ENCODE measurements at places on chromosomes 7 and 10.

DNA sequence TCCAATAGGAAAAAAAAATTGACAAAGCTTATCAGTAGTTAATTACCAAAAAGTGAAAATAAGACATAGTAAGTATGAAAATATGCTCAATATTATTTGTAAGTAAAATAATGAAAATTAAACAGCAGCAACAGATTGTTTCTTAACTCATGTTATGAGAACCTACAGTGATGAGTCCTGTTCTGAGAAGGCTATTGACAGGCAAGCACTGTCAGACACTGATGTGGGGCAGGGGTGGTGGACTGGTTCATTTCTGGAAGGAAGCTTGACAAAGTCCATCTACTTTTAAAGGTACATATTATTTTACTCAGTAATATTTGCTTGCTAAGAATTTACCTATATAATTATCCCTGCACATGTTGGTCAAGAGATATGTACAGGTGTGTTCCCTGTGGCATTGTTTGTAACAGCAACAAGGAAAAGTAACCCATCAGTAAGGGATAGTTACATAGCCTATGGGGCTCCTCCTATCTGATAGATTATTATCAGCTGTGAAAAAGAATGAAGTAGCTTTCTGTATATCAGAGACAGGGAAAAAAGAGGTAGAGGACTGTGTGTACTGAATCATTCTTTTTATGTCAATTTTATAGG lies 161.6 kb downstream of the RTKN2 start:
- DNase-seq: no peak

GRCh38 chr10:46311501-46311951 lies 24.7 kb downstream of the ANTXRL start:
- no peak for DNase-seq

DNA sequence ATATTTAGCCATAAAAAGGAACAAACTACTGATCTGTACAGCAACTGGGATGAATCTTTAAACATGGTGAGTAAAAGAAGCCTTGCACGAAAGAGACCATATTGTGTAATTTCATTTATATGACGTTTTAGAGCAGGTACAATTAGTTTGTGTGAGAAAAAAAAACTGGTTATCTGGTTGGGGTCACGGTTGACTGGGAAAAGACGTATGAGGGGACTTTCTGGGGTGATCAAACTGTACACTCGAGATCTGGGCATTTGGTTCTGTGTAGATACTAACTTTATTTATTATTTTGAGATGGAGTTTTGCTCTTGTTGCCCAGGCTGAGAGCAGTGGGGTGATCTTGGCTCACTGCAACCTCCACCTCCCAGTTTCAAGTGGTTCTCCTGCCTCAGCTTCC lies 4.2 kb downstream of the PRKRIP1 start:
- DNase-seq: no peak

DNA sequence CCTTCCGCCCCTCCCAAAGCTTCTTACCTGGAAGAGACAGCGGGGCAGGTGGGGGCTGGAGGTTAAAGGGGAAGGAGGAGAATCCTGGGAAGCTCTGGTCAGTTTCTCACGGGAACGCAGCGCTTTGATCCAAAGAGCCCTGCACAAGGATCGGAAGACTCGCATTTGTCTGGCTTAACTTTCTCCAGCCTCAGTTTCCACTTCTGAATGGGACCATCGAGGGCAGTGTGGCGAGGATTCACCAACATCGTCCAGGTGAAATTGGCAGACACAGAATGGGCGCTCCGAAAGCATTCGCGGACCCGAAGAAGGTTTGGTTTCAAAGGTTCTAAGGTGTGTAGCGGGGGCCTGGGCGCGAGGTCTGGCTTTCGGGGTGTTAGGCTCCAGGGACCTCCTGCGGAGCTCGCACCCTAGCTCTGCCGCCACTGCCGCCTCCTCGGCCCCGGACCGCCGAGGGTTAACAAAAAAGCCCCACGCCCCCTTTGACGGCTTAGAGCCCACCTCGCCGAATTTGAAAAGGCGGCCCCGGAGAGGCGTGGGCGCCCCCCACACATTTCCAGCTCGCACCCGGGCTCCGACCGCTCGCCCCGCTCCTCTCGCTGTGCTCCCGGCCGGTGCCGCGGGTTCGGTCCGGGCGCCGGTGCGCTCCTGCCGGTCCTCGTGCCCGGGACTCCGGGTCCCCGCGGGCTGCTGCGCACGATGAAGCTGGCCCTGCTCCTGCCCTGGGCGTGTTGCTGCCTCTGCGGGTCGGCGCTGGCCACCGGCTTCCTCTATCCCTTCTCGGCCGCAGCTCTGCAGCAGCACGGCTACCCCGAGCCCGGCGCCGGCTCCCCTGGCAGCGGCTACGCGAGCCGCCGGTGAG lies at the start of gene COL26A1:
Gene COL26A1, plus strand, starts transcription at position 542 of the 862 bp plus-strand sequence. Its CDS starts 158 bp downstream, at position 700.
- DNase-seq: no peak

GRCh38 chr7:43895847-43896415 lies 10.5 kb downstream of the URGCP start:
- no peak for DNase-seq

DNA sequence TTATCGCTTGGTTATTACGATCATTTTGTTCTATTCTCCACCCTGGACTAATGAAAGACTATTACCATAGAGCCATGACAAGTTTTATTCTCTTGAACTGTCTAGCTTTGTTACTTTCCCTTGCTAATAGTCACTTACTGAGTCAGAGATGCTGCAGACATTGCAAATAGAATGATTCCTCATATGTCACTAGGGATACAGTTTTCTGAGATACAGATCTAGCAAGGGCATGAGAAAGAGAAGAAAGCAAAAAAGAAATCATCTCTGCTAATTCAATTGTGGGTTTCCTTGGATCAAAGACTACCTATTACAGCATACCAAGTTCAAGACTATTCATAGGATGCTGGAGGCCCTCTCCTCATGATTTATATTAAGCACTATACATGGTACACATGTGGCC lies 204.3 kb downstream of the MBL2 start:
- no peak for DNase-seq

DNA sequence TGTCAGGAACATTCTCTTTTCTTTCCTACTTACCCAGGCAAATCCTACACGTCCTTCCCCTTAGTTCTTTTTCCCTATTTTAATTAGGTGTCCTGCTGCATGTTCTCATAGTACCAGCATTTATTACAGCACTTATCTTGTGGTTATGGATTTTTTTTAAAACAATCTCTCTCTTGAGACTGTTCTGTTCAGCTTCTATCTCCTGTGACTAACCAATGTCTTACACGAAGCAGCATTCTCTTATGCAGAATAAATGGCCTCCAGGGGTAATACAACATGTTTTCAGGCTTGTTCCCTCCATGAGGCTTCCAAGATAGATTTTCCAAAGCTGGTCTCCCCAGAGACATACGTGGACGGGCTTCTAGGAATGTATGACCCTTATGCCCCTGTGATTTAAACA lies 1096.1 kb upstream of the CELF2 start:
- no peak for DNase-seq

DNA sequence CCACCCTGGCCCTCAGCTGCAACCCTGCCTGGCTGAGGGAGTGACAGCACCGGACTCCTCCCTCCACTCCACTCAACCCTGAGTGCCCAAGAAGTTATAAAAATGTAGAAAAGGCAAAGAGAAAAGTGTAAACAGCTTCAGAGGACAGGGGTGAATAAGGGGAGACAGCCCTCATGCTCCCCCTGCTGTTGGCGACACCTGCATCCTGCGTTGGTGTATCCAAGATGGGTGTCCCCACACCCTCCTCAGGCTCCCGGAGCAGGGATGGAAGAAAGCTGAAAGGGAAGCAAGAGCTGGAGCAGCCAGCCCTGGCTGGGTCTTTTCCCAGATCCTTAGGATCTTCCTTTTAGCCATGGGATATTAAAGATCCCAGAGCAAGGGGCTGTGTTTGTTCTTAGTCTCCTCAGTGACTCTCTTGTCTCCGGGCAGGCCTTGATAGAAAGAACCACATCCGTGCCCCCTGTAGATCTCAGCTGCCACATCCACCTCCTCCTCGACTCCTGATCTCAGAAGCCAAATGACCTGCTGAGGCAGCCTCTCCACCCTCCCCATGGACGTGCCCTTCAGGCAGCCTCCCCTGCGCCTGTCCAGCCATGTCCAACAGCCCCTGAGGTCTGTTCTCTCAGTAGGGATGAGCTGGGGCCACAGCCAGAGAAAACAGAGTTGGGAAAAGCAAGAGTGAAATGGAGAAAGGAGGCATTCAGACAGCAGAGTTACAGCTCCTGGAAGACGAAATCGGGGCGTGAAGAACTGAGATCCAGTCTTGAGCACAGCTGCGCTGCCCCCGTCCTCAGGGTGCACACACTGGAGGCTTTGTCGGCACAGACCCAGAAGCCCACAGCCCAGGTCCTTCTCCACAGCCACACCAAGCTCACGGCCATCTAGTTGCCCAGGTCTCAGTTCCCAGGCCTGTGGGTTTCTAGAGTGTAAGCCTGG lies 6.8 kb downstream of the FAM131B start:
- no peak for DNase-seq

- DNase-seq: no peak
Observed at GRCh38 chr10:121942749-121943416, 15.1 kb upstream of the ATE1 start.

DNA sequence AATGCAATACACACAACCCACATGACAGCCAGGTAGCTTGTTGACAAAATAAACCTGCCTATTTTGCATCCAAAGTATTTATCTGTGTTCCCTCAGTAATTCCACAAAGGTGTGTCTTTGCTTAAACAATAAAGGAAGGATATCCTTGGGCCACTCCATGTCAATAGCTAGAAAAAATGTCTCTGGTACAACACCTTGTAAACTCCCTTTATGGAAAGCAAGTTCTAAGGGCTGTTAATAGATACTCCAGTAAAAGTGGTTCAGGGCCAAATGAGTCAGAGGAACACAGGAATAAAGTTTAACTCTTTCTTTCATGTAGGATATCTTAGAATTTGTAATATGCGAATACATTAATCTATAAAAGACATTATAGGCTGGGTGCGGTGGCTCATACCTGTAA lies 96.9 kb upstream of the LRRTM3 start:
- DNase-seq: no peak

- DNase-seq: no peak
Observed at GRCh38 chr7:145276118-145276517, 440.3 kb upstream of the TPK1 start.

GRCh38 chr7:147071536-147071935 lies 954.9 kb downstream of the CNTNAP2 start:
- DNase-seq: no peak

DNA sequence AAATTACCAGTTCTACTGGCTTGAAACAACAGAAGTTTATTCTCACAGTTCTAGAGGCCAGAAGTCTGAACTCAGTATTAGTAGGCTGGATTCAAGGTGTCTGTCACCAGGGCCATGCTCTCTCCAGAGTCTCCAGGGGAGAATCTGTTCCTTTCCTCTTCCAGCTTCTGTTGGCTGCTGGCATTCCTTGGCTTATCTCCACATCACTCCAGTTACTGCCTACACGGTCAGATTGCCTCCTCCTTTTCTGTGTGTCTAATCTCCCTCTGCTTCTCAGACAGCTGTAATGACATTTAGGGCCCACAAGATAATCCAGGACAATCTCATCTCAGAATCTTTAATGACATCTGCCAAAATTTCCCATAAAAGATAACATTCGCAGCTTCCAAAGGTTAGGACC lies 36.6 kb downstream of the MAPK8 start:
- DNase-seq: no peak

DNA sequence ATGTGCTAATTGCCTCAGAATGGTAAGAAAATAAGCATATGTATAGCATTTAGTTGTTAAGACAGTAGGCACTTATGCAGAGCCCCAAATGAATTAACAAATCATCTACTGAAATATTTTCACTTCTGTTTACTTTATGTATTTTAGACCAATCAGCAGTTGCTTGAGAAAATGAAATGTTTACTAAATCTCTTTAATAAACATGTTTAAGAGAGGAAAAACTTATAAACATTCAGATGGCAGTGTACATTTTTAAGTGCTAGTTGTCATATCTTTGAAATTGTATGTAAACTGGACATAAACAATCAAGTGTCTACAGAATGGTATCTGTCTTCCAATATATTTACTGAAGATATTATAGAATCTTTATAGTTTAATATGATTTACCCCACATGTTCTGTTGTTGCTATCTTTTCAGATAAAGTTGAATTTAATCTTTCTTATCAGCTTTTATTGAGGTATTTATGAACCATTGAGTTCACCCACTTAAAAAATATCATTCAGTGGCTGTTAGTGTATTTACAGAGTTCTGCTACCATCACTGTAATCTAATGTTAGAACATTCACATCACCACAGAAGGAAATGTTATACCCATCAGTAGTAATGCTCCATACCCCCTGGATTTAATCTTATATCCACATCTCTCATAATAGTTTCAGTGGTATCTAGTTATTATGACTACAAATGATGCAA lies 264.3 kb downstream of the ADK start:
- no peak for DNase-seq

DNA sequence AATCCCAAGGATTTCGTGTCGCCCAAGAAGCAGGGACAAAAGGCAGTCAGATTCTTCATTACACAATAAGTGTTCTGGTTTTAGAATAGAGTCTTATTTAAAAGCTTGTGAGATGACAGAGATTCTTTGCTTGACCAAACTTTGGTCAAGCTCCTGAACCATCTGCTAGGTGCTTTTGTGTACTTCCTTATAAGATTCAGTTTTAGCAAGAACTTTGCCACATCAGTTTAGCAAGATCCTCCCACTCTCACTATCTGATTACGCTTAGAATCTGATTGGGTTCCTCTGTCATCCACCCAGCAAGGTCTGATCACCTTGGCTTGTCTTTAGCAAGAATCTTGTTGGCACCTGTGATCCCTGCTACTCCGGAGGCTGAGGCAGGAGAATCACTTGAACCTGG lies 38.2 kb upstream of the SDHAF3 start:
- no peak for DNase-seq

DNA sequence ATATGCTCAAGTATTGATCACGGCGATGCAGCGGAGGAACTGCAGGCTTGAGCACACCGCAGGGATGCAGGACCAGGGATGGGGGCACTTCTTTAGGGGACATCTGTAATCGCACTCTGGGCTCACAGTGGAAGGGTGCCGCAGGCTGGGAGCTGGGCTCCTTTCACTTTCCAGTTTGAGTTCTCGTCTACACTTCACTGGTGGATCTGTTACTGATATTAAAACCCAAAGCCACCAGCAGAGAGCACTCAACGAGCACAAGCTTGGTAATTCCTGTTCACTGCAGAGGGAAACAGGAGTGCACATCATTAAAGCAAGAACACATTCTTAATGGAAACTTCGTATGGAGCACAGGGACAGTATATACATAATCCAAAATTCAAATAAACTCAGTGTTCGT lies 91.3 kb downstream of the PARD3 start:
- DNase-seq: no peak

DNA sequence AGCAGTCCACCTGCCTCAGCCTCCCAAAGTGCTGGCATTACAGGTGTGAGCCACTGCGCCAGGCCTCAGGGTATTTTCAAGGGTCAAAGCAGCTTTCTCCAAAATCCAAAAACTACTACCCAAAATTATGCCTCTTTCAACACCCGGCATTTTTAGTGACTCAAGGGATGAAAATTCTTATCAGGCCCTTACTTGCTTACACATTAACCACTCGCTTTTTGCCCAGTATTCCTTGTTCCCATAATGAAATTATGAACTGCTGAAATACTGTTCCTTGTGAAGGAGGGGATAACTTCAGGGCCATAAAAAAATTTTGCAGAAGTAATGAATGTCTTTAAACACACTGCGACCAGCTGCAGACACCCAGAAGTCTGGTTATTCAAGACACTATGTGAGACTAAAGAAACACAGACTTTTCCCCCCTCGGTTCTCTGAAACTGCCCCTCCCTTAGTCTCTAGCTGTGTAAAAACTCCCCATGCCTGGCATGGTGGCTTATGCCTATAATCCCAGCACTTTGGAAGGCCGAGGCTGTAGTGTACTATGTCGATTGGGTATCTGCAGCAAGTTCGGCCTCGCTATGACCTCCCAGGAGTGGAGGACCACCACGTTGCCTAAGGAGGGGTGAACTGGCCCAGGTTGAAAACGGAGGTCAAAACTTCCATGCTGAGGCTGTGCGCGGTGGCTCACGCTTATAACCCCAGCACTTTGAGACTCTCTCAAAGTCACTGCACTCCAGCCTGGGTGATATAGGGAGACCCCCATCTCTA lies 12.0 kb downstream of the FXYD4 start:
- no peak for DNase-seq

Measured in stimulated activated CD8-positive, alpha-beta memory T cell treated with anti-CD3 and anti-CD28 coated beads, Interleukin-7, amount 100 ng/mL, for 24 hours (primary cell).